Urinary bladder (tissue), 4 donors: ENCODE measurements at places on chromosomes 12 and 14. TPM values are rescaled to one million over a fixed set of nuclear protein-coding genes. Genes with fewer than 3 reads are reported as not detected.

LHX5 gene
- total RNA-seq = not detected

BEST3 gene
- 4.4 TPM for total RNA-seq

ADAMTS20 gene
- 1.0 TPM for total RNA-seq

LGR5 gene
- total RNA-seq = 2.0 TPM

ANKRD33 gene
- total RNA-seq = not detected
